ENCODE measurements at places on chromosomes 2 and 18. TPM values are rescaled to one million over a fixed set of nuclear protein-coding genes. Genes with fewer than 3 reads are reported as not detected.

DNA sequence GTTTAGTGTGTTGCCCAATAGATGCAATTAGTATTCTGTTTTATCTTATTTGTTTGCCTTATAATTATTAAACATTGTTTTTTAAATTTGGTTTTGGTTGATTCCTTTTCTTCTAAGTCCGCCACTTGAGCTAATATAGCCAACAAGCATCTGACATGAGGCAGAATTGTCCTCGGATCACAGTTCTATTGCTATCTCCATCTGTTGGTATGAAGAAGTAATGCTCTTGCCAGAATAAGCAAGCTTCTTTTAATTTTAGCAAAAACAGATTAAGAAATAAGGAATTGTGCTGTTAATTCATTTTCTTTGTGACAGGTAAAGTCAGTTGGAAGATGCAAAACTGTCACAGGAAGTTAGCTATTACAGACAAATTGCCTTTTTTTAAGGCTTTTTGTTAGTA lies 54.3 kb downstream of the R3HDM1 start:
- H3K4me1 ChIP-seq, result peaks cover 20% of the 10 kb centered on the region
- no peak overlapping the region for H3K27ac ChIP-seq
- H3K36me3 ChIP-seq, result no peaks in the 10 kb centered on the region
- DNase-seq, result no peak
- H3K4me3 ChIP-seq, result no peak overlapping the region
- no peaks in the 10 kb centered on the region for H3K27me3 ChIP-seq

- no peaks in the 10 kb centered on the region for H3K27me3 ChIP-seq
- no peak overlapping the region for H3K4me3 ChIP-seq
- H3K36me3 ChIP-seq, result peaks cover 54% of the 10 kb centered on the region
These were observed 177.8 kb downstream of the BCL2 start for GRCh38 chr18:63141778-63142176.

GRCh38 chr2:140600116-140600515 lies 1530.7 kb downstream of the LRP1B start:
- H3K4me3 ChIP-seq, result no peak overlapping the region
- no peaks in the 10 kb centered on the region for H3K27me3 ChIP-seq
- no peak for DNase-seq
- H3K4me1 ChIP-seq, result no peaks in the 10 kb centered on the region
- no peaks in the 10 kb centered on the region for H3K36me3 ChIP-seq

DNA sequence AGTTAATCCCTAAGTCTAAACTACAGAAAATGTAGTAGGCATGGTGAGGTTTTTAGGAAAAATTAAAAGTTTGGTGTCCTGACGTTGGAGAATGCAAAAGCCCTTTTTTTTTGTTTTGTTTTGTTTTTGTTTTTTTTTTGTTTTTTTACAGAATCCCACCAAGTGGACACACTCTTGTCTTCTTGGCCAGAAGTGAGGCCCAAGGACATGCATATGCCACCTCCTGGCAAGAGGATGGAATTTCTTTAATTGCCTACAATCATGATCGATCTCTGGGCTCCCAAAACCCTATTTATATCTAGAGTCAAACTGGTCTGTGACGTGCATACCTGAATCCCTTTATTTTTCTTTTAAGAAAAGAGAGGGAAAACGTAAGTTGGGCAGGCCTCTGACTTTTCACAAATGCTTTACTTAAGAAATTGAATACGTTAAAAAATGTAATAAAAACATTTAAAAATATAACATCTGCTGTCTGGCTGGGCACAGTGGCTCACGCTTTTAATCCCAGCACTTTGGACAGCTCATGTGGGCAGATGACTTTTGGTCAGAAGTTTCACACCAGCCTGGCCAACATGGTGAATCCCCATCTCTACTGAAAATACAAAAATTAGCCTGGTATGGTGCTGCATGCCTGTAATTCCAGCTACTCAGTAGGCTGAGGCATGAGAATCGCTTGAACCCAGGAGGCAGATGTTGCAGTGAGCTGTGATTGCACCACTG lies 502.7 kb downstream of the CBLN2 start:
- no peak overlapping the region for H3K27ac ChIP-seq
- DNase-seq, result no peak
- no peak overlapping the region for H3K4me3 ChIP-seq
- H3K27me3 ChIP-seq, result no peaks in the 10 kb centered on the region
- no peaks in the 10 kb centered on the region for H3K4me1 ChIP-seq
- no peaks in the 10 kb centered on the region for H3K36me3 ChIP-seq

- H3K27ac ChIP-seq, result no peak overlapping the region
- no peak for DNase-seq
- H3K4me3 ChIP-seq, result no peak overlapping the region
- H3K27me3 ChIP-seq, result no peaks in the 10 kb centered on the region
These were observed 177.9 kb downstream of the LRRTM1 start for GRCh38 chr2:80126596-80127189.

DNA sequence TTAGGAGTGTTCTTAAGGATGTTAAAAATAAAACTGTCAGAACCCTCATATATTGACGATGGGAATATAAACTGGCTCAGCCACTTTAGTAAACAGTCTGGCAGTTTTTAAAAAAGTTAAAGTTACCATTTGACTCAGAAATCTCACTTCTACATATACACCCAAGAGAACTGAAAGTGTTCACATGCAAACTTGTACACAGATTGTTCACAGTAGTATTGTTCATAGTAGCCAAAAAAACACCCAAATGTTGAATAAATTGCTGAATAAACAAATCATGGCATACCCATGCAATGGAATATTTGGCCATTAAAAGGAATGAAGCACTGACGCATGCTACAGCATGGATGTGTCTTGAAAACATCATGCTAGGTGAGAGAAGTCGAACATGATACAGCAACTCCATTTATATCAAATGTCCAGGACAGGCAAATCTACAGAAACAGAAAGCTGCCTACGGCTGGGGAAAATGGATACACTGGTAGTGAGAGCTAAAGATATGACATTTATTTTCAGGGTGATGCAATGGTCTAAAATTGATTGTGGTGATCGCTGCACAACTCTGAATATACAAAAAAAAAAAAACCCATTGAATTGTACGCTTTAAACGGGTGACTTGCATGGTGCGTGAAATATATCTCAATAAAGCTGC lies 10.1 kb downstream of the RPL31 start:
- H3K4me1 ChIP-seq, result peaks cover 24% of the 10 kb centered on the region
- no peak overlapping the region for H3K4me3 ChIP-seq
- peaks cover 59% of the 10 kb centered on the region for H3K36me3 ChIP-seq
- peak overlapping the region; percentile 11 for H3K27ac ChIP-seq
- no peak for DNase-seq

DNA sequence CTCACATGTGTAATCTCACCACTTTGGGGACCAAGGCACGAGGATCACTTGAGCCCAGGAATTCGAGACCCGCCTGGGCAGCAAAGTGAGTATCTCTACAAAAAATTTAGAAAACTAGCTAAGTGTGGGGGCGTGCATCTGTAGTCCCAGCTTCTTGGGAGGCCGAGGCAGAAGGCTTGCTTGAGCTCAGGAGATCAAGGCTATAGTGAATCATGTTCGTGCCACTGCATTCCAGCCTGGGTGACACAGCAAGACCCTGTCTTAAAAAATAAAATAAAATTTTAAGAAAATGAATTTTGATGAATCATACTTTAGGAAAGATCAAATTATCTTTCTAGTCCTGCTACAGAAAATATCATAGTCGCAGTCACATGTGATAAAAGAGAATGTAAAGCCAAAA lies 46.9 kb downstream of the CABYR start:
- H3K4me3 ChIP-seq, result no peak overlapping the region
- no peaks in the 10 kb centered on the region for H3K4me1 ChIP-seq
- no peak for DNase-seq

- no peaks in the 10 kb centered on the region for H3K36me3 ChIP-seq
- peaks cover 5% of the 10 kb centered on the region for H3K27me3 ChIP-seq
- no peak overlapping the region for H3K27ac ChIP-seq
- no peak for DNase-seq
These were observed 8.5 kb upstream of the AGAP1 start for GRCh38 chr2:235485362-235485761.

DNA sequence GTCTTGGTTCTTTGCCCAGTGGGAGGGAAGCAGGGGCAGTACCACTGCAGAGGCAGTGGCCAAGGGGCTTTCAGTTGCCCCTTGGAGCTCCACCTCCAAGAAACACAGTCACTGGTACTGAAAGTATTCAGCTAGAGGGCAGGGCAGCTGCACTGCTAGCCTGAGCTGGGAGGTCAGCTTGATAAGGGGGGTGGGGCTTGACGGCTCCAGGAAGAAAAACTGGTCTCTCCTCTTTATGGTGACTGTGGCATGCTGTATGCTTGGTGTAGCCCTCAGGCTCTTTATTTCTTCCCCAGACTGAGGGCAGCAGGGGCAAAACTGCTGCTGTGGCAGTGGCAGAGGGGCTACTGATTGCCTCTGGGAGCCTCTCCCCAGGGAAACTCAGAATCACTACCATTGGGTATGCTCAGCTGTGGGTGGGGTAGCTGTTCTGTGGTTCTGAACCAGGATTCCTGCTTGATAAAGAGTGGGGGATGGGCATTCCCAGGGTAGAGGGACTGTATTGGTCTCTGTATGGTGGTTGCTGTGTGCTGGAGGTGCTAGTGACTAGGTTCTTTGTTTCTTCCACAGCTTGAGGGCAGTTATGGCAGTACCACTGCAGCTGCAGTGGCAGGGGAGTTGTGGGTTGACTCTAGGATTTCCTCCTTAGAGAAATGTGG lies 134.6 kb upstream of the SCN7A start:
- DNase-seq, result no peak
- H3K27ac ChIP-seq, result no peak overlapping the region
- H3K4me1 ChIP-seq, result no peaks in the 10 kb centered on the region

GRCh38 chr2:19425419-19425818 lies 67.0 kb upstream of the OSR1 start:
- no peak overlapping the region for H3K4me3 ChIP-seq
- H3K4me1 ChIP-seq, result no peaks in the 10 kb centered on the region
- no peaks in the 10 kb centered on the region for H3K36me3 ChIP-seq
- peaks cover 15% of the 10 kb centered on the region for H3K27me3 ChIP-seq
- DNase-seq, result no peak

- no peak for DNase-seq
- H3K36me3 ChIP-seq, result no peaks in the 10 kb centered on the region
- no peaks in the 10 kb centered on the region for H3K4me1 ChIP-seq
- H3K27ac ChIP-seq, result no peak overlapping the region
These were observed 276.2 kb upstream of the TANK start for GRCh38 chr2:160884056-160884455.

GRCh38 chr18:26453386-26453901 lies 94.9 kb downstream of the KCTD1 start:
- no peak overlapping the region for H3K27ac ChIP-seq
- DNase-seq, result no peak
- H3K4me1 ChIP-seq, result peaks cover under 1% of the 10 kb centered on the region
- H3K4me3 ChIP-seq, result no peak overlapping the region

GRCh38 chr2:47531378-47532042 lies 128.6 kb downstream of the MSH2 start:
- H3K27ac ChIP-seq, result no peak overlapping the region
- no peak for DNase-seq
- no peak overlapping the region for H3K4me3 ChIP-seq

- peaks cover 26% of the 10 kb centered on the region for H3K27me3 ChIP-seq
- H3K4me3 ChIP-seq, result no peak overlapping the region
- no peak for DNase-seq
These were observed 212.2 kb downstream of the TRIB2 start for GRCh38 chr2:12928775-12929401.

GRCh38 chr2:54254180-54254579 lies 1.8 kb downstream of the TSPYL6 start:
- no peak overlapping the region for H3K27ac ChIP-seq
- no peak for DNase-seq
- H3K36me3 ChIP-seq, result no peaks in the 10 kb centered on the region
- no peaks in the 10 kb centered on the region for H3K4me1 ChIP-seq

GRCh38 chr2:140178234-140178633 lies 1398.0 kb upstream of the NXPH2 start:
- H3K27me3 ChIP-seq, result no peaks in the 10 kb centered on the region
- H3K36me3 ChIP-seq, result no peaks in the 10 kb centered on the region
- no peaks in the 10 kb centered on the region for H3K4me1 ChIP-seq
- no peak overlapping the region for H3K27ac ChIP-seq

- H3K27ac ChIP-seq, result no peak overlapping the region
- no peaks in the 10 kb centered on the region for H3K27me3 ChIP-seq
These were observed 12.3 kb downstream of the MERTK start for GRCh38 chr2:111910609-111911277.

GRCh38 chr2:227462462-227462951 lies 9.4 kb upstream of the AGFG1 start:
- no peak overlapping the region for H3K4me3 ChIP-seq
- DNase-seq, result no peak
- no peak overlapping the region for H3K27ac ChIP-seq
- no peaks in the 10 kb centered on the region for H3K27me3 ChIP-seq
- no peaks in the 10 kb centered on the region for H3K36me3 ChIP-seq

GRCh38 chr2:198890490-198890889 lies 567.2 kb downstream of the SATB2 start:
- H3K36me3 ChIP-seq, result no peaks in the 10 kb centered on the region
- no peak for DNase-seq
- H3K4me3 ChIP-seq, result no peak overlapping the region
- no peaks in the 10 kb centered on the region for H3K4me1 ChIP-seq

GRCh38 chr18:41655074-41655473 lies 300.0 kb upstream of the PIK3C3 start:
- no peaks in the 10 kb centered on the region for H3K27me3 ChIP-seq
- no peak for DNase-seq

GRHL1 gene
- 0.25 TPM for total RNA-seq

DSG1 gene
- not detected for total RNA-seq

SKA1 gene
- 51.4 TPM for total RNA-seq

AKAIN1 gene
- not detected for total RNA-seq

ANKRD30BL gene
- total RNA-seq, result not detected

PAX8 gene
- 0.69 TPM for total RNA-seq

SPTBN1 gene
- total RNA-seq, result 171 TPM

CDCA7 gene
- total RNA-seq, result 105 TPM

OSR1 gene
- total RNA-seq, result not detected

SLC9A2 gene
- not detected for total RNA-seq

GPATCH11 gene
- 10.3 TPM for total RNA-seq
